ENCODE measurements at places on chromosomes 3 and 15.

DNA sequence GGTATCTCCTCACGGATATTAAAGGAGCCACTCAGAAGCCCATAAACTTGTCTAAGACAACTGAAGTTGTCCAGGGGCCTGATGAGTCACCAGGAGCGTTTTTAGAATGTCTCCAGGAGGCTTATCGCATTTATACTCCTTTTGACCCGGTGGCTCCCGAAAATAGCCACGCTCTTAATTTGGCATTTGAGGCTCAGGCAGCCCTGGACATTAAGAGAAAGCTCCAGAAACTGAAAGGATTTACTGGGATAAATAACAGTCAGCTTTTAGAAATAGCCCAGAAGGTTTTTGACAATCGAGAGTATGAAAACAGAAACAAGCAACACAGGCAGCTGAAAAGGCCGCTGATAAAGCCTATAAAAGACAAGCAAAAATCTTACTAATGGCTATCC, 4.1 kb downstream of the DET1 start:
- DNase-seq: no peak

DNA sequence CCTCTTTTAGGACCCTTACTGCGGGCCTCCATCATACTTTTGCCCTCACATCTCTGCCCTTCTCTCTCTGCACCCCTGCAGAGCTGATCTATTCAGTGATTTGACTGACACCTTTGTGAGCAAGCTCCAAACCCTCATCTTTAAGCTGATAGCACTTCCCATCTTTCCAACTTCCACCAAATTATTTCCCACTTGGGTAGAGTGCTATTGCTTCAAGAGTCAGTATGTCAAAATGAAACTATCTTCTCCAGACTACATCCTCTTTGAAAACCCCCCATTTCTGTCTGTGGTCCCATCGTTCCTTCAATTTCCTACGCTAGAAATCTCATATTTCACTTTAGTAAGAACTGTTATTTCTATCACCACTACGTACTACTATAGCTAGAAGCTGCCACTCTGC, 19.7 kb downstream of the ZWILCH start:
- DNase-seq: no peak

- DNase-seq: no peak
Observed at GRCh38 chr15:88704791-88705768, 66.3 kb downstream of the ISG20 start.

DNA sequence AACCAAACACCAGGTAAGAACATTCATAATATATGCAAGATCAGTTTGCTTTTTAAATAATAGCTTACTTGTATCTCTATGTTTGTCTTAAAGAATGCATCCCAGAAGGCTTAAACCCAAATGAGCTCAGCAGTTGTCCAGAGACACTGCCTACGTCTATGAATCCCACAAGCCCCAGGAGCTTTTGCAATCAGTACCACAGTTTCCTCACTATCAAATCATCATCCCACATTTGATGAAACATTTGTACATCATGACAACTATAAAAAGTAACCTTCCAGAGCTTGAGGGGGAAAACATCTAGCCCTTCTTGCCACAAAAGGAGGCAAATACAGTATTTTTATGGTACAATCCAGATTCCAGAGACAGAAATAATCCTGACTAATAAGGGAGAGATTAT, 63.7 kb downstream of the ATP8B4 start:
- DNase-seq: no peak

- no peak for DNase-seq
Observed at GRCh38 chr3:20066850-20067617, 26.8 kb downstream of the KAT2B start.

DNA sequence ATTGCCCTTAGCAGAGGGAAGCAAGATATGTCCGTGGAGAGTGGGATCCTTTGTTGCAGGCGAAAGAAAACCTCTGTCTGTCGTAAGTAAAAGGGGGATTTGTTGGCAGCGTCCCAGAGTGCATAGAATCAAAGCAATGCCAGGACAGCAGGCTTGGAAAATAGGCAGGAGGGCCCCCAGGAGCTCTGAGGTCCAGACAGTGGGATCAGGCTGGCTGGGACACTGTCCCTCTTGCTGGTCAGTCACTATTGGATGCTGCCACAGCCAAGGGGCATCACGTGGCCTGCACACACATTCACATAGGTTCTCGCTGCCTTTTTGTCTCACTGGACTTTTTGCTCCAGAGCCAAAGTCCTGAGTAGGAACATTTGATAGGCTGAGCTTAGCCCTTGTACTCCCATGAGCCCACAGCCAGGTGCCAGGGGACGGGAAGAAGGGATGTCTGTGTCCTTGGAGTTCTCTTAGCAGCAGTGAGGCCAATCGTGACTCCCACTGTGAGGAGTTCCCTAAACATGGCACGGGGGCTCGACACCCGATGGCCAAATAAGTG, 10.7 kb downstream of the MUC20 start:
- no peak for DNase-seq

DNA sequence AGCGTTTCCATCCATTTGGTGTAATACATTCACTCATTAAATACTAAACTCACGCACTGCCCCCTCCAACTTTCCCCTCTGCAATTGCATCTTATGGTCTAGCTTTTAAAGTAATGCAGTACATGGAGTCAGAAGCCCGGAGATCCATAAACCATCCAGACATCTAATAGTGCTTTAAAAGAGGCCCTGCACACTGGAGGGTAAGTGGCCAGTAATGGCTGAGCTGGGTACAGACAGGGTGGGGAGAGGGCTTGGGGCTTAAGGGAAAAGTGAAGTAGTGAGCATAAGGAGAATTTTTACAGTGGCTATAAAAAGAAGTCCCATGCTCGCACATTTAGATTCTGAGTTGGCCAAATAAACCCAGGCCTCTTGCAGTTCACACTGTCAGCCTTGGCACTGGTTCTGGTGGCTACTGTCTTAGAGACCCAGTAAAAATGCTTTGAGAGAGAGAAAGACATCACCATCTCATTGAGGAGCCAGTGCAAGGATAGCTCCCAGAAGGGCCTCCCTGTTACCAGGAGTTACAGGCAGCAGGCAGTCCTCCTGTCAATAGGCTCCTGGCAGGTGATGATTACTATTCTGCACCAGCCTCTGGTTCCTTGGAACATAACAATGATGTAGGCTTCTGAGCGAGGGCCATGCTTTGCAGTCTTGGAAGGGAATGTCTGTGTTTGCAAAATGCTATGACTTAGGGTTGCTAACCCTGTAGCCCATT, 112.6 kb upstream of the NEO1 start:
- DNase-seq: no peak

GRCh38 chr15:76391847-76392246, 55.3 kb downstream of the ISL2 start:
- no peak for DNase-seq
